ENCODE measurements at places on chromosomes 6 and 20.

DNA sequence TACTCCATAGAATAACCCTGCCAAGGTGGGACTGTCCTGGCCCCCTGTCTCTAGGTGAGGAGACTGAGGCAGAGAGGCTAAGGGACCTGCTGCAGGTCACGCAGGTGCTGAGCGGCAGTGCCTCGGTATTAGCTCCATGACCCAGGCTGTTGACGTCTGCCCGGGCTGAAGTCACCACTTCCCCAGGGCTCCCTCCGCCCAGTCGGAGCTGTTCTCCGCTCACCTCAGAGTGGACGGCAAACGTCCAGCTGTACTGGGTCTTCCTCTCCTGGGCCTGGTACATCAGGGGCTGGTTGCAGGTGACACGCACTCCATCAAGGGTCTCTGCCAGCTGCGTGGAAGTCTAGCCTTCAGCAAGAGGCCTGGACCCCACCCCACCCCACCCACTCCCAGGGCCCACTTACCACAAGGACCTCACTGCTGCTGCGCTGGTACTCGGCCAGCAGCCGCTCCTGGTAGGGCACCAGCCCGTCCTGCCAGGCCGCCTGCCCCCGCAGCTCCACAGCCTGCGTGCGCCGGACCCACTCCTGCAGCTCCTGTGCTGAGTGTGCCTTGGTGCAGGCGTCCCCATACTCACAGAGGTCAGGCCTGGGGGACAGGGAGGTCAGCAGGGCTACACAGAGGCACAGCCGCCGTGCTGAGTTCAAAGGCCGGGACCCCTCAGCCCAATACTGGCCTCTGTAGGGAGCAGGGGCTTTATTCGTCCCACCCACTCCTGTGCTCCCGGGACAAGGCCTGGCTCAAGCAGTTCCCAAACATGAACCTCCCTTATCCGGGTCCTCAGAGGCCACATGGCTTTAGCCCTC, 3.6 kb downstream of the HELZ2 start:
- DNase-seq, result no peak

DNA sequence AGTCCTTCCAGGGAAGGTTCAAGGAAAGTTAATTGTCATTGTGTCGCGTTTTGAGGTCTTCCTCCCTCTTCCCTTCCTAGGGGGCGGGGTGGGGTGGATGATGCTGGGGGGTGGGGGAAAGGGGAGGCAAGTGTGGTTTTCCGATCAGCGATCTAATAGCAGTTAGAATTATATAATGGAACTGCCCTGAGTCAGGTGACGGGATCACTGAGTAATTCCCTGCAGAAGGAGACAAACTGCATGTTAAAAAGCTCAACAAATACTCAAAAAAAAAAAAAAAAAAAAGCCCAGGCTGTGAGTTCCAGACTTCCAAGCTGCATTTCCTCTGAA, 240.4 kb downstream of the PHACTR1 start:
- DNase-seq, result no peak

GRCh38 chr6:161235776-161236633, 37.9 kb downstream of the AGPAT4 start:
- DNase-seq, result no peak

- no peak for DNase-seq
Observed at GRCh38 chr6:76817429-76817828, 645.9 kb downstream of the HTR1B start.

DNA sequence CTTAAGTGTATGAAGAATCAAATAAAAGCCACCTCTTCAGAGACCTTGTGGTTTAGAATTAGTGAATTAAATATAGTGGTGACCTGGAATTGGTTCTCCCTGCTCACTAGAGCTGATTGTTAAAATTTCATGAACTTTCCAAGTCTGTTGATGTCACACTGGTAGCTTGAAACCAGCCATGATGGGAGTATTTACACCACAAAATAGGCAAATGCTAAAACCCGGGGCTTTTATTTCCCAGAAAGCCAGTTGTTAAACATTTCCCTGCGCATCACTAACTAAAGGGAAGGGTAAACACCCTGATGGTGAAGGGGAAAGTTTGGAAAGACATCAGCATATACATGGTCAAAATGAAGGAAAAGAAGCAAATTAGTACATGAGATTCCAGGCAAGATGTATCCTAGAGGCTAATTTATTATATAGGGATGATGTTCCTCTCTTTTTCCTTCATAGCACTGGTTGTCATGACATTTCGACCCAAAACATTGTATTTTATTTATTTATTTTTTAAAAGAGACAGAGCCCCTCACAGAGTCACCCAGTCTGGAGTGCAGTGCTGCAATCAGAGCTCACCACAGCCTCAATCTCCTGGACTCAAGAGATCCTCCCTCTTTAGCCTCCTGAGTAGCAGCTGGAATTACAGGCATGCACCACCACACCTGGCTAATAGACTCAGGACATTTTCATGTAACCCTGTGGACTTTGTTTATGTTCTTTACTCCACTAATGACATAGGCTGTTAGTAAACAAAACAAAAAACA, 123.2 kb downstream of the RIN2 start:
- no peak for DNase-seq

Data from mucosa of descending colon (tissue), 3 donors.